ENCODE measurements at places on chromosomes 12 and 14. TPM values are rescaled to one million over a fixed set of nuclear protein-coding genes. Genes with fewer than 3 reads are reported as not detected.

Gene KRT72
- total RNA-seq: not detected

DNA sequence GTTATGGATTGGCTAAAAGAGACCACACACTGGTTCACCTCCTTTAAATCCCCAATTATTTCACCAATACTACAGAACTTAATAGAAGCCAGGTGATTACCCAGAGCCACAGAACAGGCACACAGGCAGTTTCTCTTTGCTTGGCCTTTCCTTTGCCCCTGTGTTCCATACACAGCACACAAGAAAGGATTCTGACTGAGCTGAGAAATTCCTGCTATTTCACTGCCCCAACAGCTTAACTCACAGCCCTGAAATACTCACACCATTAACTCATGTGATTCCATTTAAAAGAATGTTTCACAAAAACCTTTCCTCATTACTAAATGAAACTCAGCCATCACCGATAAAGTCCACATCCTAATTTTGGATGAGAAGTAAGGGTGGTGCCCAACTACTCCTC, 133.6 kb downstream of the MED13L start:
- DNase-seq: peak; percentile 41
- no peak overlapping the region for H3K4me3 ChIP-seq
- no peaks in the 10 kb centered on the region for H3K27me3 ChIP-seq
- peaks cover 17% of the 10 kb centered on the region for H3K4me1 ChIP-seq

GRCh38 chr14:71473843-71474242, 458.4 kb upstream of the RGS6 start:
- no peaks in the 10 kb centered on the region for H3K27me3 ChIP-seq
- DNase-seq: no peak
- no peaks in the 10 kb centered on the region for H3K36me3 ChIP-seq
- no peak overlapping the region for H3K27ac ChIP-seq
- no peak overlapping the region for H3K4me3 ChIP-seq
- H3K4me1 ChIP-seq: peaks cover 11% of the 10 kb centered on the region

GRCh38 chr12:52202361-52203078, 10.7 kb upstream of the KRT80 start:
- H3K4me3 ChIP-seq: no peak overlapping the region
- peaks cover 5% of the 10 kb centered on the region for H3K4me1 ChIP-seq
- no peaks in the 10 kb centered on the region for H3K36me3 ChIP-seq

Gene SLCO1A2
- 25.2 TPM for total RNA-seq

Gene ADAM21
- not detected for total RNA-seq

- DNase-seq: no peak
- no peak overlapping the region for H3K27ac ChIP-seq
- no peaks in the 10 kb centered on the region for H3K36me3 ChIP-seq
- no peak overlapping the region for H3K4me3 ChIP-seq
- H3K27me3 ChIP-seq: no peaks in the 10 kb centered on the region
- H3K4me1 ChIP-seq: no peaks in the 10 kb centered on the region
These were observed 40.1 kb downstream of the WASHC3 start for GRCh38 chr12:102021540-102022246.

GRCh38 chr12:131734336-131735152, 23.7 kb downstream of the SFSWAP start:
- H3K4me1 ChIP-seq: peaks cover 18% of the 10 kb centered on the region
- no peaks in the 10 kb centered on the region for H3K27me3 ChIP-seq
- DNase-seq: no peak
- no peak overlapping the region for H3K4me3 ChIP-seq
- H3K36me3 ChIP-seq: peaks cover 19% of the 10 kb centered on the region
- H3K27ac ChIP-seq: no peak overlapping the region

DNA sequence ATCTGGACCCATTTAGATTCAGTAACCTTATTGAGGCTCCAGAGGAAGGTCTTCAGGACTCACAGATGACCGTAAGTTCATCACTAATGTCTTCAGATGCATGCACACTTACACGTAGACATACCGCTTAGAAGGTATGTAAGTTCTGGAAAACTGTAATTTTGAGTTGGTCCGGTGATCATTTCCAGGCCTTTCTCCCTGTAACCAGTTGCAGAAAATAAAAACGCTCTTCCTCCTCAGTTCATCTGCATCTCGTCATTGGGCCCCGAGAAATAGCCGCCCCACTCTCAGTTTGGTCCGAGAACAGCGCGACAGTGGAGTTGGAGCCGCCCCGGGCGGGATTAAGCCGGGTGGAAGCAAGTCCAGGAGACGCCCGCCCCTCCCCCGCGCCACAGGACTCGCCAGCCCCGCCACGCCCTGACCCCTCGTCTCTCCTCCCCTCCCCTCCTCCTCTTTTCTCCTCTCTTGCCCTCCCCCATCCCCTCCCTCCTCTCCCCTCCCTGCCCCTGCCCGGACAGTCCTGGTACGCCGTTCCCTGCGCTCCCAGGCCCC, 83.7 kb downstream of the TNFAIP2 start:
- H3K4me3 ChIP-seq: peak overlapping the region; percentile 64
- H3K36me3 ChIP-seq: no peaks in the 10 kb centered on the region
- H3K27ac ChIP-seq: no peak overlapping the region
- peak; percentile 80 for DNase-seq

DNA sequence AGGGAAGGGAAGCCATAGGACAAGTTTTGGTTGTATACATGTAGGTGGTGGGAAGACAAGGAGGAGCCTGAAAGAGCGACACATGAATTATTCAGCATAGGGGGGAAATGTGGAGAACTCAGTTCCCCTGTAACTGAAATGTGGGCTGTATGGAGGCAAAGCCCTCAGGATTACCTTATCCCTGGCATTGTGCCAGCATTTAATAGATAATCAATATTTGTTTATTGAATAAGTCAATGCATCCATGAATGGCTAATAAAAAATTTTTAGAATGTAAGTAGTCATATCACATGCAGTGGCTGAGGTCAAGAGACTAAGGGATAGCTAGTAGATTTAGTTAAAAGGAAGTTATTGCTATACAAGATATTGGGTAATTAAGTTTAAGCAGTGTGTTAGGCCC, 232.4 kb downstream of the SNAPC1 start:
- no peaks in the 10 kb centered on the region for H3K27me3 ChIP-seq
- no peak for DNase-seq
- no peak overlapping the region for H3K27ac ChIP-seq
- H3K36me3 ChIP-seq: no peaks in the 10 kb centered on the region
- no peak overlapping the region for H3K4me3 ChIP-seq

GRCh38 chr12:69196302-69197288, 42.8 kb upstream of the CPSF6 start:
- H3K27ac ChIP-seq: no peak overlapping the region
- peaks cover 12% of the 10 kb centered on the region for H3K36me3 ChIP-seq
- no peaks in the 10 kb centered on the region for H3K4me1 ChIP-seq
- H3K4me3 ChIP-seq: no peak overlapping the region
- DNase-seq: peak; percentile 34

GRCh38 chr14:50875359-50876070, 3.7 kb downstream of the ABHD12B start:
- H3K4me1 ChIP-seq: peaks cover 13% of the 10 kb centered on the region
- H3K27me3 ChIP-seq: peaks cover 36% of the 10 kb centered on the region
- H3K4me3 ChIP-seq: no peak overlapping the region

Gene SYT1
- 37.9 TPM for total RNA-seq

DNA sequence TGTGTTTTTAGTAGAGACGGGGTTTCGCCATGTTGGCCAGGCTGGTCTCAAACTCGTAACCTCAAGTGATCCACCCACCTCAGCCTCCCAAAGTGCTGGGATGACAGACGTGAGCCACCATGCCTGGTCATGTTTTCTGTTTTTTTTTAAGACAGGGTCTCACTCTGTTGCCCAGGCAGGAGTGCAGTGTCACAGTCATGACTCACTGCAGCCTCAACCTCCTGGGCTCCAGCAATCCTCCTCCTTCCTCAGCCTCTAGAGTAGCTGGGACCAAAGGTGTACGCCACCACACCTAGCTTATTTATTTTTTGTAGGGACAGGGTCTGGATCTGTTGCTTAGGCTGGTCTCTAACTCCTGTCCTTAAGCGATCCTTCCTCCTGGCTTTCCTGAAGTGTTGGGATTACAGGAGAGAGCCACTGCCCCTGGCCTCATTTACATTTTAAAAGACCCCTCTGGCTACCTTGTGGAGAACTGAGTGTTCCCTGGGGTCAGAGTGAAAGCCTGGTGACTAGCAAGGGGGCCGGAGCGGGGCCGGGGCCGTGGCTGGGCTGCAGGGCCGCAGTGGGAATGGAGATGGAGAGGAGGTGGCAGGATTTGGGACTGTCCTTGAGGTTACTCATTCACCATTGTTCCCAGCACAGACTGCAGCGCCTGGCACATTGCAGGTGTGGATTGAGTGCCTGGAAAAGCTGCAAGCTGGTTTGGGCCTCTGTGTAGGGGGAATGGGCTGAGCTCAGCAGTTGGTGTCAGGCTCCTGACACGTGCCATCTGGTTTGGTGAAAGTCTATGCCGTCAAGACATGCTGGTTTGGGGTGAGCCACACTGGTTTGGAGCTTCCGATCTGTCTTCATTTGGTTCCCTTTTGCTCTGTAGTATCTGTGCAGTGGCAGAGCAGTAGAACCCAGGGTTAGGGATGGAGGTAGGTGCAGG, 18.1 kb downstream of the KMT5A start:
- peaks cover 17% of the 10 kb centered on the region for H3K36me3 ChIP-seq
- H3K27me3 ChIP-seq: peaks cover 12% of the 10 kb centered on the region
- DNase-seq: peak; percentile 76

Gene MARS1
- total RNA-seq: 266 TPM

DNA sequence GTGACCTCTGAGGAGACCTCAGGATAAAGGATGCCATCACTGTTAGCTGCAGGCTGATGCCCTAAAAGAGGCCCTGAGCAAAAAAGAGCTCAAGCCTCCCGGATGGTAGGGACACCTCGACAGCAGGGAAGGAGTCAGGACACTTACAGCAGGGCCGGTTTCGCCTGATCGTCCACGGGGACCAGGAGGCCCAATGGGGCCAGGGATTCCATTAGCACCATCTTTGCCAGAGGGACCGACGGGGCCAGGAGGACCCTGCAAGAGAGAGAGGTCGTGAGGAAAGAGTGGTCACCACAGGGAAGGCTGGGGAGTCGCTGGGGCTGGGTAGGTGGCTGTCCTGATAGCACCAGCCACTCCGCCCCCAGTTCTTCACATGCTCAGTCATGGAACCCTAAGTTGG, 12.4 kb downstream of the TMEM106C start:
- H3K4me3 ChIP-seq: no peak overlapping the region
- H3K4me1 ChIP-seq: no peaks in the 10 kb centered on the region
- no peaks in the 10 kb centered on the region for H3K36me3 ChIP-seq
- no peaks in the 10 kb centered on the region for H3K27me3 ChIP-seq
- no peak overlapping the region for H3K27ac ChIP-seq

GRCh38 chr12:83106873-83107272, 420.2 kb downstream of the TMTC2 start:
- no peak overlapping the region for H3K27ac ChIP-seq
- H3K4me1 ChIP-seq: no peaks in the 10 kb centered on the region

GRCh38 chr14:31326111-31326510, 94.2 kb downstream of the HEATR5A start:
- H3K27me3 ChIP-seq: no peaks in the 10 kb centered on the region
- H3K36me3 ChIP-seq: peaks cover 7% of the 10 kb centered on the region
- DNase-seq: no peak
- no peaks in the 10 kb centered on the region for H3K4me1 ChIP-seq
- no peak overlapping the region for H3K4me3 ChIP-seq

DNA sequence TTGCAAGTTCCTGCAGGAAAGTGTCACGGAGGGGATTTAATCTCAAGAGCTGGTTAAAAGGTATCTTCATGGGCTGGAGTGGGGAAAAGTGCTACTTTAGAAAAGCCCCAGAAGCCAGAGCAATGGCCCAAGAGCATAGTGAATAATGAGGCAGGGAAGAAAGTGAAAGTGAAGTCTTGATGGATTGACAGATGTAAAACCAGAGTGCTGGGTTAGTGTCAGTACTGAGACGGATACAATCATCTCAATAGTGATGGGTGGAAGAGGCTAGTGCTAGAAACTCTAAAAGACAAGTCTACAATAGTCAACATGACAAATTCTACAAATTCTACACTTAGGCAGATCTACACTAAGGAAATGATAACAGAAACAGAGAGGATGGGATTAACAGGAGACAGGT, 68.1 kb downstream of the CIT start:
- no peak for DNase-seq
- no peak overlapping the region for H3K4me3 ChIP-seq
- 0 out of 2 replicates have a peak, but pooled peaks cover 11% of the 10 kb centered on the region for H3K36me3 ChIP-seq
- H3K27me3 ChIP-seq: no peaks in the 10 kb centered on the region

Gene TBX5
- 0.21 TPM for total RNA-seq

GRCh38 chr14:91536327-91536726, 26.2 kb upstream of the PPP4R3A start:
- no peaks in the 10 kb centered on the region for H3K27me3 ChIP-seq
- no peak for DNase-seq
- no peak overlapping the region for H3K27ac ChIP-seq
- H3K36me3 ChIP-seq: no peaks in the 10 kb centered on the region
- H3K4me3 ChIP-seq: no peak overlapping the region
- no peaks in the 10 kb centered on the region for H3K4me1 ChIP-seq

DNA sequence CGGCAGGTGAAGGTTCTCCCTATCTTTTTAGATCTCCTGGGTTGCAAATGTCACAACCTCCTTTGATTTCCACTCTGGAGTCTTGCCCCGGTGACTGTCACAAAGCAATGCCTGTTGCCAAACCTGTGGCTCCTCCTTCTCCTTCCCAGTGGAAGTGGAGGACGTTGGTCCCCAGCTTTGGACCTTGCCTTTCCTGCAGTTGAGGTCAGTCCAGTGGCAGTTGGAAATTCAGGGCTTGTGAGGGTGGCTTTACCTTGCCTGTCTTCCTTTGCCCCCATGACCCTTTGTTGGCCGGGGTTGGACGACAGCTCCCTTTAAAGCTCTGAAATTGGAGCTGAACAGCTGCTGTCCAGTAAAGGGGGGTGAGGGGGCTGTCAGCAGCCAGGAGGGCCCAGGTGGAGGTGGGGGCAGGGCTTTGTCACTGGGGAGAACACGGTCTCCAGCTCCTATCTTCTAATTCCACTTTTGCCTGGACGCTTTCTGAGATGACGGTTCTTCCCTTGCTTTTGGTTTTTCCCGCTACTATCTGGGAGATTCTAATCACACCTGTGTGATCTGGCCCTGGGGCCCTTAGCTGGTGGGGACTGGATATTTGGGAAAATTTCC, 4.1 kb downstream of the TEAD4 start:
- peak overlapping the region; percentile 57 for H3K4me3 ChIP-seq
- peak; percentile 70 for DNase-seq
- peak overlapping the region; percentile 99 for H3K27ac ChIP-seq

Gene UNC79
- 3.6 TPM for total RNA-seq

DNA sequence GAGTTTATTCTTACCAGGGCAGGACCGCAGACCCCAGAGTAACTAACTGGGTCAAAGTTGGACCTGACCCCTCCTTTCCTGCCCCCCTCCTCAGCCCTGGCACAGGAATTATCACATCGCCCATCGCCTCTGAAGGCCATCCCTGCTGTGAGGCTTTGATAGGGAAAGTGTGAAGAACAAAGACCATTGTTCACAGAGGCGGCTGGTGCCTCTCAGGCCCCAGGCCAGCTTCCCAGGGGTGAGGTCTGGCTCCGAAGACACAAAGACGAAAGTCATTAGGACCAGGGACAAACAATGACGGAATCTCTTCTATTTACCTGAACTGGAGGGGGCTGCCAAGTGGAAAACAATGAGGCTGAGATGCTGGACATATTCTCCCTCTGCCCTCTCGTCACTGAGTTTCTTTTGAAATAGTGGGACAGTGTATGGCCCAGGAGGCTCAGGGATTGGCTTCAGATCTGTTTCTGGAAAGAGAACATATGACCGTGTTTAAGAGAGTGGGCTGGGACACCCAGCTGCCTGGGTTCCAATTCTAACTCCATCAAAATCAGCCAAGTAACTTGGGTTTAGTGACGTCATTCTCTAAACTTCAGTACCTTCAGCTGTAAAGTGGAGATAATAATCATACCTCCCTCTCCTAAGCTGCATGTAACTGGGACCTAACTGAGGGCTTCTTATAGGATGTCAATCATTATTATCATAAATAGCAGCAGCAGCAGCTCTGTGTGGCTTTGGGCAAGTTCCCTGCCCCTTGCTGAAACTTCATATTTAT, 769.4 kb downstream of the MED13L start:
- H3K4me3 ChIP-seq: peak overlapping the region; percentile 21
- DNase-seq: peak; percentile 95
- no peaks in the 10 kb centered on the region for H3K36me3 ChIP-seq

Gene SYNDIG1L
- 1.6 TPM for total RNA-seq

Data from GM23338 (cell line).